ENCODE measurements at places on chromosomes 5 and 9.

DNA sequence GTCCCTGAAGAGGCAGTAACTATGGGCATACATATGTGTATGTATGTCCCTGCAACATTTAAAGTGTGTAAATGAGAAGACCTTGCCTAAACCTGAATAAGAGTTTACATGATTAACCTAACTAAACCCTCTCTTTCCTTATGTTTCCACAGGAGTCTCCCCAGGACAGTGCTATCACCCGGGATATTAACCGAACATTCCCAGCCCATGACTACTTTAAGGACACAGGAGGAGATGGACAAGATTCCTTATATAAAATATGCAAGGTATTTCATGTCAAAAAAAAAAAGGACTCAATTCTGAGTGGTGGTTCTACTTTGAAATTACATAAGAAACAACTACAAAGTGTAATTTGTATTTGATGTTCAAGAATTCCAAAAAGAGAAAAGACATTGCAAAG, 31.7 kb downstream of the GPR21 start:
- no peak for DNase-seq

DNA sequence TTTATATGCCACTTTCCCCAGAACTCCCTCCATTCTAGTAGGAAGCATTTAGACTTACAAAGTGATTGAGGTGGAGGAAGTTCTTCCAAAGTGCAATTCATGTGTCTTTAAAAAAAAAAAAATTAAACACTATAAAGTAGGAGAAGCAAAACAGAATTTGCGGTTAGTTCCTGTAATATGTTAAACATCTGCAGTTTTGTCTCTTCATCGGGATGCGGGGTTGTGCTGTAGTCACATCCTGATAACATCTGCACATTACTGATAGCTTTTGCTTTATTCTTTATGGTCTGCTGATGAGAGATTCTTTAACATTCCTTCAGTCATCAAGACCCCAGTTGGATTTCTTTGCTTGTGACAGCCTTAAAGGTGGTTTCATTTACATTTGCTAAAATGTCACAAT, 694.3 kb downstream of the NR2F1-AS1 start:
- no peak for DNase-seq

DNA sequence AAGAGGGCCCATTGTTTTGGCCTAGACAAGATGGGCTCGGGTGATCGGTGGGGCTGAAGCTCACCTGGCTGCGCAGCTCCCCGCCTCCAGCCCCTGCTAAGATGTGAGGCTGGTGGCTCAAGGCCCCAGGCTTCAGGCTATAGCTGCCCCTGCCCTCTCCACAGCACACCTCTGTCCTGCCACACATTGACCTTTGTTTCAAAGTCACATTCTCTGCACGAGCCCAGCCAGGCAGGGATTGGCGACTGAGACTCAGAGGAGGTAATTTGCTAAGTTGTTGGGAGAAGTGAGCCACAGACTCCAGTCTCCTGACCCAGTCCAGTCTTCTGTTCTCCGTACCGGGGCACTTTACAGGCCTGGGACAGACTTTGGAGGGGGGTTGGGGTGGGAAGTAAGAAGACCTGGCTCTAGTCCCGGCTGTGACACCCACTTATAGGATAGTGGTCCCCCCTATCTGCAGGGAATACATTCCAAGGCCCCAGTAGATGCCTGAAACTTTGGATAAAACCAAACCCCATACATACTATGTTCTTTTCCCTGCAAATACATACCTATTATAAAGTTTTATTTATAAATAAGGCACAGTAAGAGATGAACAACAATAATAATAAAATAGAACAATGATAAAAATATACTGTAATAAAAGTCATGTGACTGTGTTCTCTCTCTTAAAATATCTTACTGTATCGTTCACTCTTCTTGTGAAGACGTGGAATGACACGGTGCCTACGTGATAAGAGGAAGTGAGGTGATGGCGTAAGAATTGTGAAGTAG, 13.3 kb downstream of the PDGFRB start:
- DNase-seq, result no peak

DNA sequence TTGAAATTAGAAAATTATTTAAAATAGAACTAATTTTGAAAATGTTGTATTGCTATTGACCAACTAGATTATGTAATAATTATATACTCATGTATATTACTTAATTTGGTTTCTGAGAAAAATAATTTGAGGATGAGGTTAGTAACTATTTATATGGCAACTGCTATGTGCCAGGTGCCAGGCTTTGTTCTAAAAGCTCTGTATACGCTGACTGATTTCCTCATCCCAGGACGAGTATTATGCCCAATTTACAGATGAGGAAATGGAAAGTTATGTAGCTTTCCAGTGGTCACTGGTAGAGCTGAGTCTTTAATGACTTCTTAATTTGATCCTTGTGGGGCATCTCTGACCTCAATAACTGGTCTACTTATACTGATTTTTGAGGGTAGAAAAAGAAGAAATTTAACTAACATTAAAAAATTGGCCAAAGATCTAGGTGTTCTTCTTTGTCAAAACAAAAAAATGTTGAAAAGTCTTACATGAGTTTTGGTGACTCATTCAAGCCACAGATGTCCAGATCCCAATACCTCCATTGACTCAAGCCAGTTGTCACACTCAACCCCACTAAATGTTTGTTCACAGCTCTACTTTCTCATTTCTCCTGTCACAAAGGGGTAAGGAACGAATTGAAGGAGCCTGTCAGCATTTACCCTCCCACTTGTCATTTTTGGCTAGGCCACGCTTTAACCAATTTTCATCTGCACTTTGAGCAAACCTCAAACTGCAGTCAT, 228.1 kb upstream of the MEF2C start:
- no peak for DNase-seq

- peak; percentile 35 for DNase-seq
Measured at GRCh38 chr5:160507221-160507721, 85.6 kb downstream of the PTTG1 start.

DNA sequence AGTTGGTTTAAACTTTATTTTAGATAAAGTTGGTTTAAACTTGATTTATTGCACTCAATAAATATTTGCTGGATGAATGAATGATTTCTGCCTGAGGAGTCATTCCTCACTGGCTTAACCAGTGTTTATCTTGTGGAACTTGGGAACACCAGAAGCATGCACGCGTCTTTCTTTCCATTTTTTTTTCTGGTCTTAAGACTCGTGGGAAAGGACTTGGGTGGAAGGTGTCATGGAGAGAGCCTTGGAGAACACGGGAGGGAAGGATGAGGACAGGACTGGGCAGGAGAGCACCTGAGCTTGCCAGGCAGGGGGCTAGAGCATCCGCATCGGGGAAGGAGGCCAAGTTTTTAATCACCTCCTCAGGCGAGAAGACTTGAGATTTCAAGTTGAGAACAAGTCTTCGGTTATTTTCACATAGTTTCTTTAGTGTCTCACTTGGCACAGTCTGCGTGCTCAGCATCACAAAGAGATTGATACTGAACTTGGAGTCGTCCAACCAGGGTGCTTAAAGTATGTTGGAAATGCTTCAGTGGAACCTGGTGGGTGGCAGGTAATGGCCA, 144.2 kb downstream of the PDZD2 start:
- DNase-seq, result no peak

DNA sequence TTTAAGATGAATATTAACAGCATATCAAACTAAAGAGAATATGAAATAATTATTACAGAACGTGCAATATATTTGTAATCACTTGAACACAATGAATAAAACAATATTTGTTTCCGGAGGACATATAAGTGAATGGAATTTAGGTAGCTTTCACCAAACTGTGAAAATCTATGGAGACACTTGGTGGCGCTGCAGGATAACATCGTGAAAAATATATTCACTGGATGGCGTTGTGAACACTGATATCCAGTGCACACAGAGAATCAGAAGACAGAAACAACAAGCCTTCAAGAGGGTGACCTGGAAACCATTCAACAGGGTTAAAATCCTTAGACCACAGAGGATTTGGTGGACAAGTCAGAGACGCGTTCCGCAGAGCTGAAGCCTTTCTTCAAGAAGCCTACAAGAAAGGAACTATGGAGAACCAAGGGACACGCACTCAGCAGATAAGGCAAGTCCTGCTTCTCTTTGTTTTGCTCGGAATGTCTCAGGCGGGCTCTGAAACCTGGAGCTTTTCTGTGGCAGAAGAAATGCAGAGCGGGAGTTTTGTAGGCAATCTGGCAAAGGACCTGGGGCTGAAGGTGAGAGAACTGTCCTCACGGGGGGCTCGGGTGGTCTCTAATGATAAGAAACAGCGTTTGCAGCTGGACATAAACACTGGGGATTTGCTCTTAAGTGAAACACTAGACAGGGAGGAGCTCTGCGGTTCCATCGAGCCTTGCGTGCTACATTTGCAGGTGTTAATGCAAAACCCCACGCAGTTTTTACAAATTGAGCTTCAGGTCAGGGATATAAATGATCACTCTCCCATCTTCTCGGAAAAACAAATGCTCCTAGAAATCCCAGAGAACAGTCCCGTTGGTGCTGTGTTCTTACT, at the start of gene PCDHB11:
PCDHB11 (plus strand) TSS at position 269 of the 877 bp plus-strand sequence; CDS start at position 417, 148 bp downstream.
- no peak for DNase-seq

DNA sequence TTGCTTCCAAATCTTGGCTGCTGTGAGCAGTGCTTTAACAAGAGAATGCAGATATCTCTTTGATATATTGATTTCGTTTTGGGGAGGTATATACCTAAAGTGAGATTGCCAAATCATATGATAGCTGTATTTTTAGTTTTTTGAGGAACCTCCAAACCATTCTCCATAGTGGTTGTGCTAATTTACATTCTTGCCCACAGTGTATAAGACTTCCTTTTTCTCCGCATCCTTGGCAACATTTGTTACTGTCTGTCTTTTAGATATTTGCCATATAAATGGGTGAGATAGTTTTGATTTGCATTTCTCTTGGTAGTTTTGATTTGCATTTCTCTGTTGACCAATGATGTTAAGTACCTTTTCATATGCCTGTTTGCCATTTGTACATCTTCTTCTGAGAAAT, 10.0 kb upstream of the PLK2 start:
- no peak for DNase-seq

DNA sequence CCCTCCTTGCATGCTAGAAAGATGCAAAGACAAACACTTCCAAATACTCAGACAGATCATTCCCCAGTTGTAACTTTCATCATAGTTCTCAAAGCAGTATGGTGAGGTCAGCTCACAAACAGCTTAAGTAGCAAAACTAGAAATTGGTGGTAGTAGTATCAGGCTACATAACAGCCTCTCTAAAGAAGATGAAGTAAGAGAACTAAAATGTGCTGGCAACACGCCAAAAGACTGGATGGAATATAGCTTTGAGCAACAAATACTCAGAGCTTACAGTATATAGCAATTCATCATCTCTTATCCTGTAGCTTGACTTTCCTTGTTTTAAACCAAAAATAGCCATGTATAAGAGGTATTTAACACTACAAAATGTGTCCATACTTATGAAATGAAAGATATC, 7.5 kb downstream of the PFDN1 start:
- DNase-seq, result no peak

- no peak for DNase-seq
Measured at GRCh38 chr5:39495227-39495626, 70.4 kb upstream of the DAB2 start.

- DNase-seq, result no peak
Measured at GRCh38 chr5:111478266-111478665, 34.1 kb downstream of the STARD4 start.

GRCh38 chr9:121252104-121252851, 15.7 kb upstream of the GSN start:
- no peak for DNase-seq

GRCh38 chr5:115626445-115626823, 598 bp upstream of the TMED7 start:
- DNase-seq, result no peak

- no peak for DNase-seq
Measured at GRCh38 chr9:135374591-135374990, 105.0 kb upstream of the PPP1R26 start.

- DNase-seq, result peak; percentile 65
Measured at GRCh38 chr9:6645355-6646292, at the start of gene GLDC. TSS of gene GLDC (minus strand) at chr9:6645729. CDS start at chr9:6645499, 230 bp downstream.

GRCh38 chr5:144151026-144151425, 19.4 kb downstream of the YIPF5 start:
- no peak for DNase-seq

- DNase-seq, result no peak
Measured at GRCh38 chr5:112968411-112969106, 8.0 kb upstream of the DCP2 start.

DNA sequence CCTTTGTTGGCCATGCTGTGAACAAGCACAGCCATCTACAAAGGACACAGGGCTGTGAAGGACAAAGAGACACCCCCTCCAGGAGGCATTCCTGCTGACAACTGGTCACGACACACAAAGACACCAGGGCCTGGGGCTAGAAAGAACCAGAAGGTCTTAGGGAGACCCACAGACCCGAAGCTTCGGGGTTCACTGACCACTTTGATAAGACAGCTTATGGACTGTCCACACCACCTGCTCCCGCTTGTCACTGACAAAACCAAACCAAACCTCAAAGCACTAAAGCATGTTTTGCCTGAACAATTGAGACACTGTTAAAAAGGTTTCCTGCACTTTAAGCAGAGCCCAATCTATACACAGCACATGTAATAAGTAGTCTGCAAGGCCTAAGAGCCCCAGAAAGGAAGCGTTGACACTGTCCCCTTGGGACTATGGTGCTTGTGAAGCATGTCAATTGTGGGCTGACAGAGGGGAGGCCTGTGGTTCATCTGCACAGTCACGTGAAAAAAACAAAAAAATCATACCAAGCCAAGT, 185.0 kb downstream of the GAPVD1 start:
- DNase-seq, result no peak

DNA sequence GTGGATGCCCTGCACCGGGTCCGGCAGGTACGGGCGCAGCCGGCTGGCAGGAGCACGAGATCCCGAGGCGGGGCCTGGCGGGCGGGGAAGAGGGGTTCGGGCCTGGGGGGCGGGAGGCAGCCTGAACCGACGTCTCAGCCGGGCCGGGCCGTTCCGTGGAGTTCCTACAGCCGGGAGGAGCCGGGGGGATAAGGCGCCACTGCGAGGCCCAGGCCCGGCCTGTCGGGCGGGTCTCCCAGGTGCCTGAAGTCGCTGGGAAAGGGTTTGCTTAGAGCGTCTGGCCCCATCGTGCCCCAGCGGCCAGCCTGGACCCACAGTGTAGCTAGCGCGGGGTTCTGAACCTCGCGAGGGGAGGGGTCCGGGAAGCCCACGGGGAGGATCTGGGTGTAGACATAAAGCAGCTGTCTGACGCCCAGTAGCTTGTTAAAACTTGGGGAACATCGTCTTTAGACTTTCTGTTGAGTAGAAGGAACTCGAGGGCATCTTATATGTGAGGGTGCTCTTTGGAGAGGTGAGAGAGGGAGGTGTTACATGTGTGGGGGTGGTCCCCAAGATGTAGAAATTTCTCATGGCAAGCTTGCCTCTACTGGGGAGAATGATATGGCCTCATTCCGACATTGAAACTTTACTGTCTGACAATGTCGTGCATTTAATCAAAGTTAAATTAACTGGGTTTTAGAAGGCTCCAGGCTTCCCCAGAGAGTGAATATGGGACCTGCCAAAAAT, 524 bp downstream of the FUBP3 start:
- DNase-seq, result no peak

- DNase-seq, result no peak
Measured at GRCh38 chr5:179799644-179799973, 5.8 kb downstream of the LTC4S start.

DNA sequence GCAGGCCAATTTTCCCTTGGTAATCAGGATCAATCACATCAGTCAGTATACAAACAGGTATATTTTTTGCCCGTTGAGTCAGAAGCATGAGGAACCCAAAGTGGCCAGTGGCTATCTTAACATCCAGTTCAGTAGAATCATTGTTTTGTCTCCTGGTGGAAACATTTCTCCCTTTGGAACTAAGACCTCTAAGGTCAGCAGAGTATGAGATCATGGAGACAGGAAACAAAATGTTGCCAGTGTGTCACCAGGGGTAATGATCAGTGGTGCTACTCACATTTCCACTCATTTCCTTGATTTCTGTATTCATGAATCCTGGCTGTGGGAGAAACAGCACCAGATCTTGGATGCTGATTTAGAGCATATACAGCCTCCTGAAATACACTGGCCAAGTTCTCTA, 553.0 kb downstream of the CSNK1G3 start:
- no peak for DNase-seq

- peak; percentile 30 for DNase-seq
Measured at GRCh38 chr5:134545070-134545868, 19.8 kb downstream of the JADE2 start.
